ENCODE measurements at places on chromosomes 13 and 19. TPM values are rescaled to one million over a fixed set of nuclear protein-coding genes. Genes with fewer than 3 reads are reported as not detected.

SIGLECL1 gene
- not detected for total RNA-seq

GRCh38 chr13:60164234-60164889 lies 634 bp upstream of the DIAPH3 start:
- no peak for DNase-seq
- no peaks in the 10 kb centered on the region for H3K36me3 ChIP-seq
- peak overlapping the region; percentile 91 for H3K27ac ChIP-seq

DNA sequence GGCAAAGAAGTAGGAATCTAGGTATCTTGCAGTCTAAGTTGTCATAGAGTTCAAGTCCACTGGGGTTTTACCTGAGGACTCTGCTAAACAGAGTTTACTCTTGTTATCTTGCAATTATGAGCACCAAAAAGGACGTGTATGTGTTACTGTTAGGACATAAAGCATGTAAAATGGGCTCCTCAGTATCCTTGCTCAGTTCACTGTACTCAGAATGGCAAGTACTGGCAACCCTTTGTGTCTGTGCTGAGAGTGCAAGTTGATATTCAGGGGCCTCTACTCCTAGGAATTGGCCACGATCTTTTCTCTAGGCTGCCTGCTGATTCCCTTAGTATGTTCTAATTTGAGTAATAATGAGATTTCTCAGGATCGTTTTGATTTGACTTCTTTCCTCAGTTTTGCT lies 13.3 kb downstream of the TDRD3 start:
- peaks cover 33% of the 10 kb centered on the region for H3K4me1 ChIP-seq
- no peak for DNase-seq
- no peak overlapping the region for H3K27ac ChIP-seq
- no peak overlapping the region for H3K4me3 ChIP-seq
- no peaks in the 10 kb centered on the region for H3K36me3 ChIP-seq
- H3K27me3 ChIP-seq: no peaks in the 10 kb centered on the region

DNA sequence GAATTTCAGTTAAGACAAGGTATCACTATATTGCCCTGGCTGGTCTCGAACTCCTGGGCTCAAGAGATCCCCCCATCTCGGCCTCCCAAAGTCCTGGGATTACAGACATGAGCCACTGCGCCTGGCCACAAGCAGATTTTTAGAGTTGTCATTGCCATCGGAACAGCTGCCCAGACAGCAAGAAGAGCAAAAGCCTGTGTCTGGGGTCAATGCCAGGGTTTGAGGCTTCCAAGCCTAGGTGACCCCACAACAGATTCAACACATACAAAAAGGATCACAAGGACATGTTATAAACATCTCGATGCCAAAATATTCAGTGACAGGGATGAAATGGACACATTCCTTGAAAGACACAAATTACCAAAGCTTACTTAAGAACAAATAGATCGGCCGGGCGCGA lies 40.1 kb upstream of the KLF2 start:
- H3K4me1 ChIP-seq: peaks cover 66% of the 10 kb centered on the region
- H3K36me3 ChIP-seq: no peaks in the 10 kb centered on the region
- no peak for DNase-seq
- H3K4me3 ChIP-seq: no peak overlapping the region
- no peaks in the 10 kb centered on the region for H3K27me3 ChIP-seq

DOCK9 gene
- 102 TPM for total RNA-seq

MISP3 gene
- total RNA-seq: 2.7 TPM

DNA sequence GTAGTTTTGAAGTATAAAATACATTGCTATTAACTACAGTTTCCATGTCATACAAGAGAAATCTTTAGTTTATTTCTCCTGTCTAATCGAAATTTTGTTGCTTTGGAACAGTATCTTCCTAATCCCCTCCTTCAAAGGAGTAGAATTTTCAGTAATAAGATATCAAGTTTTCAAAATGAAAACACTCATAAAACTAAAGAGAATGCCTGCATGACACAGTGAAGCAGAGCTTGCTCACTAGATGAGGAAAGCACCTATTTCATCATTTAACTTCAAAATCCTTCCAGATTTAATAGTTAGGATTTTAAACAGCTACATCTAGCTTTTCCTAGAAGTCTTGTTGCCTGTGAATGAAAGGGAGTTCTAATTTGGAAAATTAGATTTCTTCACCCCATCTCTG lies 80.8 kb downstream of the TNFSF11 start:
- no peak for DNase-seq
- H3K27ac ChIP-seq: no peak overlapping the region
- no peaks in the 10 kb centered on the region for H3K36me3 ChIP-seq
- H3K4me3 ChIP-seq: no peak overlapping the region

ZNF431 gene
- 3.9 TPM for total RNA-seq

F10 gene
- 25.5 TPM for total RNA-seq

DNA sequence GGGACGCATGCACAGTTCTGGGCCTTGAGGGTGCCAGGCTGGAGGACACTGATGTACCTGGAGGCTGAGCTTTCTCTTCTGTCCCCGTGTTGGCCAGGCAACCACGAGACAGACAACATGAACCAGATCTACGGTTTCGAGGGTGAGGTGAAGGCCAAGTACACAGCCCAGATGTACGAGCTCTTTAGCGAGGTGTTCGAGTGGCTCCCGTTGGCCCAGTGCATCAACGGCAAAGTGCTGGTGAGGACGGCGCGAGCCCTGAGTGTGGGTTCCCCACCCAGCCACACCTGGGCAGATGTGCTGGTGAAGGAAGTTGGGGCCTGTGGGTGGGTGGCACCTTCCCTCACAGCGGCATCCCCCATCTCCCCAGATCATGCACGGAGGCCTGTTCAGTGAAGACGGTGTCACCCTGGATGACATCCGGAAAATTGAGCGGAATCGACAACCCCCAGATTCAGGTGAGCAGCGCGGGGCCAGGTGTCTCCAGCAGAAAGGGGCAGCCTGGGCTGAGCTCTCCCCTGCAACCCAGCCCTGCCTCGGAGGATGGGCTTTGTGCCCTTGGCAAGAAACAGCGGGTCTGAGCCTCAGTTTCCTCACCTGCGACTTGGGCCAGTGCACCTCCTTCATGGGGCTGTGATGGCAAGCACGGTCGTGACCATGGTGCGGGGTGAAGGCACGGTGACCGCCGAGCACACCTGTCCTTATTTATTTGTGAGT lies 26.2 kb downstream of the CCDC8 start:
- no peak overlapping the region for H3K27ac ChIP-seq
- no peaks in the 10 kb centered on the region for H3K27me3 ChIP-seq
- peaks cover 45% of the 10 kb centered on the region for H3K36me3 ChIP-seq

PRSS57 gene
- not detected for total RNA-seq

DNA sequence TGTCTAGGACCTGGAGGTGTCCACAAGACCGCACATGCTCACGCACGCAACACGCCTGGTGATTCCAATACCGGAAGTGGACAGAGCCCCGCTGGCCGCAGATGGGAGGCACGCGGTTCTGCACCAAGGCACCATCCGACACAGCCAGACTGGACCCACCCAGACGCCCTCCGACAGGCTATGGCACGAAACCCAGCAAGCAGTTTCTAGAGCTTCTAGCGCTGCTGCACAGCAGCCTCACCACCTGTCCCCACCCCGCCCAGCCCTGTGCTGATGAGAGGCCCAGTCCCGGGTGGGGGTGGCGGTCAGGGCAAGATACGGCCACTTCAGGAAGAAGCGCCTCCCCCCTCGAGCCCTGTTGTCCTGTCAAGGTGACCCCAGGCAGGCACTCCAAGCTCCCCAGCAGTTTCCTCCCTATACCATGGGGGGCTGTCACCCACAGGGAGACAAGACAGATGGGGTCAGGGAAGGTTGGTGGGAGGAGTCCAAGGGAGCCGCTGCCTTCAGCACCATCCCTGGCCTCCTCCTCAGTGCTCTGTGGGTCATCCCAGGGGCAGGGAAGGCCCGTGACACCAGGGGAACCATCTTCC lies 11.3 kb downstream of the LSM4 start:
- no peak overlapping the region for H3K4me3 ChIP-seq
- H3K4me1 ChIP-seq: peaks cover 58% of the 10 kb centered on the region
- no peak overlapping the region for H3K27ac ChIP-seq
- H3K36me3 ChIP-seq: no peaks in the 10 kb centered on the region
- H3K27me3 ChIP-seq: no peaks in the 10 kb centered on the region

PSG4 gene
- total RNA-seq: not detected

GRCh38 chr13:22053053-22053452 lies 382.2 kb downstream of the FGF9 start:
- no peaks in the 10 kb centered on the region for H3K36me3 ChIP-seq
- H3K4me3 ChIP-seq: no peak overlapping the region
- H3K27ac ChIP-seq: no peak overlapping the region
- DNase-seq: no peak

TSC22D1 gene
- total RNA-seq: 129 TPM

SIAH3 gene
- total RNA-seq: not detected

DNA sequence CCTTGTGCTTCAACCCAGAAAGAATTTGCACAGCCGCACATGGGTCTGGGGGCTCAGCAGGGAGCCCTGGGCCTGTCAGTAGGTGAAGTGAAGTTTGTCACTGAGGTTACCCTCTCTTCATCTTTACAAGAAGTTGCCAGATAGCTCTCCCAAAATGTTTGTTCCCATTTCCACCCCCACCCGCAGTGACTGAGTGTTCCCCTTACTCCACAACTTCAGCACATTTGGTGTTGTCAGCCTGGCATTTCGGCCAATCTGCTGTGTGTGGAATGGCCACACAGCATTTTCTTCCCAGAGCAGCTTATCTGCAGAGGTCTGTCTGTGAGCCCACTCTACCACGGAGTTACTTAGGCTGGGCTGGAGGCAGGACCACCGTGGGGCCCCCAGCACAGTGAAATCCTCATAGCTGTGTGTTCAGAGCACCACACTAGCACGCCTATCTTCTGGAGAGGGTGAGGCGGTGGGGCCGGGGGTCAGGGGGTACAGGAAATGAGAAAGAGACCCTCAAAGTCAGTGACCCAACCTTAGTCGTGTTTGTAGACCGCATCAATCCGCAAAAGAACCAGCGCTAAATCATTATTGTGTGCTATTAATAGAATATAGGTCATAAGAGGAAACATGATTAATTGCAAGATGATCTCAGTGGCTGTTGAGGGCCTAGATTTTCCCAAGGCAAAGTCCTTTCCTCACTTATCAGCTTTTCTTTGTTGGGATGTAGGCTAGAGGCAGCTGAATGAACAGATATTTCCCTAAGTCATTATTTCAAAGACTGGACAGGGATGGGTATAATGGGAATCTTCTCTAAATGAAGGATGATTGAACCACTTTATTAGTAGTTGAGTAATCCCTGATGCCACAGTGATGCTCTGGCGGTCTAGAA lies 116.0 kb downstream of the SIPA1L3 start:
- no peaks in the 10 kb centered on the region for H3K27me3 ChIP-seq
- no peaks in the 10 kb centered on the region for H3K36me3 ChIP-seq
- DNase-seq: no peak
- H3K4me1 ChIP-seq: no peaks in the 10 kb centered on the region
- no peak overlapping the region for H3K4me3 ChIP-seq

TUBA3C gene
- total RNA-seq: not detected

ZNF132 gene
- 3.1 TPM for total RNA-seq

- H3K36me3 ChIP-seq: peaks cover 55% of the 10 kb centered on the region
- no peak for DNase-seq
- H3K27ac ChIP-seq: peak overlapping the region; percentile 86
- H3K27me3 ChIP-seq: no peaks in the 10 kb centered on the region
- H3K4me3 ChIP-seq: no peak overlapping the region
Observed at GRCh38 chr19:41299755-41300089, 10.2 kb upstream of the CCDC97 start.

TSSK6 gene
- 1.5 TPM for total RNA-seq

DNA sequence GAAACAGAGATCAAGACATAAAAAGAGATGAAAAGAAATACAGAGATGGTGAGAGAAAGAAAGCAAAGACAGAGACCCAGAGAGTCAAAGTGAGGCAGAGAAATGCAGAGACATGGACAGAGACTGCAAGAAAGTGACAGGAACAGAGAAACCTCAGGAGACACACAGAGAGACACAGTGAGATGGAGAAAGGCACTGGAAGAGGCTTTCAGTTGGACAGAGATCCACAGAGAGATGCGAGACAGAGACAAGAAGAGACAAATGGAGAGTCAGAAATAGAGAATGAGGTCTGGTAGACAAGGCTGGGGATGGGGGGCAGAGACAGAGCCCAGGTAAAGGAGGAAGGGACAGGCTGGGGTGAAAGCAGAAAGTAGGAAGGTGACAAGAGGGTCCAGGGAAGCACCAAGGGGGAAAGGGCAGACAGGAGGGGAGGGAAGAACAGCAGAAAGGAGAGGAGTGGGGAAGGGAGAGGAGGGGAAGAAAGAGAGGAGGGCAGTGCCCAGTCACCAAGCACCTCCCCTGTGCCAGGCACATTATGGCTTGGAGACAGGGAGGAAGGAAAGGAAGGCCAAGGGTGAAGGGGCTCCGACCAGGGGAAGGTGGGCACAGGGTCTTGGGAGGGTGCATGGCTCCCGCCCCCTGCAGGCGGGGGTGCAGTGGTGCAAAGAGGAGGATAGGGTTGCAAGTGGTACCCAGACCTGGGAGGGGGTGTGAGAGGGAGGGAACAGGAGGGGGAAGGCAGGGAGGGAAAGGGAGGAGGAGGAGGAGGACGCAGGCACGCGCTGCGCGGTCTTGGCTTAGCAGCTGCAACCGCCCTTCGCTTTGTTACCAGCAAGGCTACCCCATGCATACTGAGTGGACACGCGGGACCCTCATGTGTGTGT lies 38.4 kb downstream of the DEDD2 start:
- peaks cover 15% of the 10 kb centered on the region for H3K27me3 ChIP-seq
- H3K36me3 ChIP-seq: no peaks in the 10 kb centered on the region
- no peak overlapping the region for H3K4me3 ChIP-seq
- H3K4me1 ChIP-seq: peaks cover 5% of the 10 kb centered on the region
- H3K27ac ChIP-seq: no peak overlapping the region

- no peak overlapping the region for H3K4me3 ChIP-seq
- no peak overlapping the region for H3K27ac ChIP-seq
- H3K36me3 ChIP-seq: no peaks in the 10 kb centered on the region
Observed at GRCh38 chr19:30878495-30878894, 470.7 kb downstream of the TSHZ3 start.

GRCh38 chr19:51120160-51120559 lies 4.5 kb upstream of the SIGLEC9 start:
- no peak overlapping the region for H3K27ac ChIP-seq
- no peak for DNase-seq
- H3K4me3 ChIP-seq: no peak overlapping the region
- H3K27me3 ChIP-seq: no peaks in the 10 kb centered on the region
- no peaks in the 10 kb centered on the region for H3K36me3 ChIP-seq
- no peaks in the 10 kb centered on the region for H3K4me1 ChIP-seq

DNA sequence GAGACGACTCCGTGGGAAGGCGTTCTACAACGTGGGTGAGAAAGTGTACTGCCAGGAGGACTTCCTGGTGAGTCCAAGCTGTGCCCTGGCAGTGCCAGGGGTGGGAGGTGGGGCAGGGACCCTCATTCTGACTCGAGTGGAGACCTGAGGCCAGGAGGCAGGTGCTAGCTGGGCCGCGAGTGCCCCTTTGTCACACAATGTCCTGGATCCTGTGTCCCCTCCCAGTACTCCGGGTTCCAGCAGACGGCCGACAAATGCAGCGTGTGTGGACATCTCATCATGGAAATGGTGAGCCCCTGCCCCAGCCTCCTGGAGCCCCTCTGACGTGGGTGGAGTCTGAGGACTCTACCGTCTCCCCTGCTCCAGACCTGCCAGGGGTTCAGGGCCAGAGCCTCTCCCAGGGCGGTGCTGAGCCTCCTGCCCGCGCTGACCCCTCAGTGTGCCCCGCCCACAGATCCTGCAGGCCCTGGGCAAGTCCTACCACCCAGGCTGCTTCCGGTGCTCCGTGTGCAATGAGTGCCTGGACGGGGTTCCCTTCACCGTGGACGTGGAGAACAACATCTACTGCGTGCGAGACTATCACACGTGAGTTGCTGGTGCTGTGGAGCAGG lies 11.6 kb downstream of the WTIP start:
- no peak for DNase-seq
- H3K27me3 ChIP-seq: no peaks in the 10 kb centered on the region
- no peak overlapping the region for H3K4me3 ChIP-seq
- H3K36me3 ChIP-seq: peaks cover 58% of the 10 kb centered on the region

GRCh38 chr19:33919291-33919690 lies 122.6 kb downstream of the KCTD15 start:
- H3K27ac ChIP-seq: no peak overlapping the region
- H3K4me1 ChIP-seq: no peaks in the 10 kb centered on the region
- no peaks in the 10 kb centered on the region for H3K36me3 ChIP-seq
- DNase-seq: no peak
- H3K4me3 ChIP-seq: no peak overlapping the region

All from thoracic aorta (tissue), 2 donors.